Stimulated activated CD4-positive, alpha-beta T cell treated with anti-CD3 and anti-CD28 coated beads, TNF-alpha, amount 100 ng/mL, for 1 hour (primary cell): ENCODE measurements at places on chromosomes 4 and X.

DNA sequence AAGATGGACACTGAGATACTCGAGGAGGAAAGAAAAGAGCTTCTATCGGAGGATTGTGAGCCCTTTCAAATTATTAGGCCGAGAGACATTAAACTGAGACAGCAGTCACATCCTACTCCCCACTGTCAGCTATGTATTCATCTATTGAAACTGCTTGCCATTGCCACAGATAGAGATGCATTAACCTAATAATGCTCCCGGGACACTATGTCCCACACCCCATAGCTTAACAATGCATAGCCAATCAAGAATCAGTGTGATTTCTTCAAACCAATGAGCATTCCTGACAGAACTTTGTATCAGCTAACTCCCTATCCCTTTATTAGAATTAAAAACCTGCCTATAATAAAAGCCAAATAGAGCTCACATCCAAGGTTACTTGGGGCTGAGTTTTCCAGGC lies 118.1 kb upstream of the NEIL3 start:
- DNase-seq, result no peak

DNA sequence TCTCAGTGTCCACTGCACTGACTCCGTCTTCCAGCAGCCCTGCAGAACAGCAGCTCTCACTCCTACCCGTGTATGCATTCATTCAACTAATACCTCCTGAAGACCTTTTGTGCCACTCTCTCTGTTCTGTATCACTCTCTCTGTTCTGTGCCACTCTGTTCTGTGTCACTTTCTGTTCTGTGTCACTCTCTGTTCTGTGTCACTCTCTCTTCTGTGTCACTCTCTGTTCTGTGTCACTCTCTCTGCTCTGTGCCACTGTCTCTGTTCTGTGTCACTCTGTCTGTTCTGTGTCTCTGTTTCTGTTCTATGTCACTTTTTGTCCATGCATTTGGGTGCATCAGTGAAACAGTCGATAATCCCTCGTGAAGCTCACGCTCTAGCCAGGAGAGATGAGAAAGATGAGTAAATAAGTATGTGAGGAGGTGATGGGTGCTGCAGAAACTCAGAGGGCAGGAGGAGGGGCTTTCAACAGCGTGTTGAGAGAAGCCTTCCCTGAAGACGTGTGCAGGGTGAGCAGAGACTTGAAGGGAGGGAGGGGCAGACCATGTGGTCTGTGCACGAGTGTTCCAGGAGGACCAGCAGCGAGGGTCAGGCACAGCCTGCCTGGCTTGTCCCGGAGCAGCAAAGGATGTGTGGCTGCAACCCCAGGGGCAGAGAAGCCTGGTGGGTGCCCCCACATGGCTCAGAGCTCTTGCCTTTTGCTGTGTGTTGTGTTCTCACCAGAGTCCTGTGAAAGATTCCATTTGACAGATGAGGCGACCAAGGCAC lies 8.9 kb downstream of the PIGG start:
- DNase-seq, result no peak

GRCh38 chrX:45240301-45240700 lies 39.6 kb upstream of the DIPK2B start:
- no peak for DNase-seq

DNA sequence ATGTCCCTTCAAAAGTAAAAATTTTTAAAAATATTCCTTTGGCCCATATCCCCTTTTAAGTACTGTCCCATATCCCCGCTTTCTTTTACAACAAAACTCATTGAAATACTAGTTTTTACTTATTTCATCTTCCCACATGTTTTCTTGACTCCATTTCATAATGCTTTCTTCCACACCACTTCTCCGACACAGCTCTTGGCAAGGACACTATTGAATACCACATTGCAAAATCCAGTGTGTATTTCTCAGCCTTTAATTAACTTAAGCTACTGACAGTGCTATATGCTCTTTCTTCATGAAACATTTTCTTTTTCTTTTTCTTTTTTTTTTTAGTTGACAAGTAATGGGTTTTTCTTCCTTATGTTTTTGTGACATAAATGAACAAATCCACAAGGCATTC lies 28.8 kb downstream of the PRDM8 start:
- no peak for DNase-seq

- no peak for DNase-seq
These were observed 45.1 kb upstream of the LAMP2 start for GRCh38 chrX:120514236-120514635.

DNA sequence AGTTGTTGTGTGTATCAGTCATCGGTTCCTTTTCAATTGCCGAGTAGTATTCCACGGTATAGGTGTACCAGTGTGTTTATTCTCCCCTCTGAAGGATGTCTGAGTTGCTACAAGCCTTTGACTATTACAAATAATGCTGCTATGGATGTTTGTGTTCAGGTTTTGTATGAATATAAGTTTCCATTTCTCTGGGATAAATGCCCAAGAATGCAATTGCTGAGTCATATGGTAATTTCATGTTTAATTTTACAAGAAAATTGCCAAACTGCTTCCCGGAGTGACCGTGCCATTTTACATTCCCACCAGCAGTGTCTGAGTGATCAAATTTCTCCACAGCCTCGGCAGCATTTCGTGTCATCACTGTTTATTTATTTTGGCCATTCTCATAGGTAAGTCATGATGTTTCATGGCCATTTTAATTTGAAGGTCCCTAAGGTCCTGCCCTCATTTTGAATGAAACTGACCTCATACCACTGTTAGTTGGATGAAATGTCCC lies 73.9 kb downstream of the IRF2 start:
- no peak for DNase-seq

GRCh38 chr4:129708784-129709183 lies 612.8 kb downstream of the C4orf33 start:
- no peak for DNase-seq
